Activated T-helper 2 cell treated with anti-CD3 and anti-CD28 coated beads, Interferon-gamma antibody, Interleukin-2, Interleukin-4, amounts not matched to agents 10 μg/mL and 5 μg/mL and 100 μg/mL, durations not matched to agents 14 hours and 24 hours and 36 hours (primary cell): ENCODE measurements at places on chromosomes 6 and 20.

DNA sequence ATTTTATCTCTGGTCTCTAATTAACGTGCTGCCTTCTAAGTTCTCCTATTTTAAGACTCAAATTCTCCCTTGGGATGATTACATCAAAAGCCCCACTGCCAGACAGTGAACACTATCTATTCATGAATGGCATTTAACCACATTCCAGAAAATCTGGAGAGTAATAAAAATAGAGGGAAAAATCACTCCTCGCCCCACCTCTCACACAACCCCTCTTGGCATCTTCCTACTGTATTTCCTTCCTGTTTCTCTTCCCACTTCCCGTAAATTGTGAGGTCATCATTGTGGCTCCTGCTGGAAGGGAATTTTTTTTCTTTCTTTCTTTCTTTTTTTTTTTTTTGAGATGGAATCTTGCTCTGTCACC lies 31.5 kb downstream of the RAB44 start:
- H3K27ac ChIP-seq: no peak overlapping the region
- DNase-seq: no peak

GRCh38 chr6:6218759-6219085 lies 101.7 kb downstream of the F13A1 start:
- no peaks in the 10 kb centered on the region for H3K4me1 ChIP-seq
- H3K4me3 ChIP-seq: no peak overlapping the region
- H3K36me3 ChIP-seq: no peaks in the 10 kb centered on the region
- DNase-seq: no peak
- no peak overlapping the region for H3K27ac ChIP-seq

- no peak for DNase-seq
- no peaks in the 10 kb centered on the region for H3K27me3 ChIP-seq
- H3K27ac ChIP-seq: peak overlapping the region; percentile 10
Observed at GRCh38 chr6:154800338-154800737, 67.1 kb downstream of the SCAF8 start.

GRCh38 chr6:1952740-1953360 lies 292.6 kb downstream of the GMDS start:
- H3K27me3 ChIP-seq: no peaks in the 10 kb centered on the region
- H3K4me1 ChIP-seq: no peaks in the 10 kb centered on the region
- no peak overlapping the region for H3K4me3 ChIP-seq
- no peak overlapping the region for H3K27ac ChIP-seq
- no peaks in the 10 kb centered on the region for H3K36me3 ChIP-seq
- DNase-seq: no peak

DNA sequence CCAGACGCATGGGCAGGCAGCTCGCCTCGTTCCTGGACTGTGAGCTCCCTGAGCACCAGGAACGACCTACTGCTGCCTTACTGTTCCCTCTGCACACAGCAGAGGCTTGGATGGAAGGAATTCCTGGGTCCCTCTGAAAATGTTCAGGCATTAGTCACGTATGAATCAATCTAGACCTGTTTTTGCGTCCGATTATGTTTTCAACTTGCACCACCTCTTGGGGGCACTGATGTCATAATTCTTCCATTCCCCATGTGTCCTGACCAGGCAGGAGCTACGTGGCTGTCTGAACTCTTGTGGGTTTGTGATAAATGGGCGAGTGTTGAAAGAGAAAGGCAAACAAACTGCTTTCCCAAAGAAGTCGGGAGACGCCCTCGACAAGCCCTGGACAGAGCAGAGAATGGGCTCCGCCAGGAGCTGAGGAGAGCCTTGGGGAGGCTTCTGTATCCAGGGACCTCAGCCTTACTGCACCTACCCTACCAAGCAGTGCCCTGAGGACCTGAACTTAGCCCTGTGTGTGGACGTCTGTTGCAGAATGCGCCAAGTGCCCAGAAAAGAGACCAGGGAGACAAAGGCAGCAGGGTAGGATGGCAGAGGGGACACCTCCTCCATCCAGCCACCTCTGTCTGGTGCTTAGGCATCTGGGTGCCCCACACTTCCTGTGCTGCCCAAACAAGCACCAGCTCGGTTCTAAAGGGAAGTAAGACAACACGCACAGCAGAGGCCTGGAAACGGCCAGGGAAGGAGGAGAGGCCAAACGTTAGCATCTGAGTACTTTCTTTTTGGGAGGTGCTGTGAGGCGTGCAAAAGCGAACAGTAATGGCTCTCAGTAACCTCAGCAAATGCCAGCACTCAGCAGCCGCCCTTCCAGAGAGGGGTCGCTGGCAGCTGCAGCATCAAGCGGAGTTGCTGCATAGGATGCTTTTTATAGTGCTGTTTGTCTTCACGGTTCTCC lies 124.2 kb downstream of the LY86 start:
- no peak overlapping the region for H3K27ac ChIP-seq
- no peaks in the 10 kb centered on the region for H3K36me3 ChIP-seq
- peaks cover 28% of the 10 kb centered on the region for H3K27me3 ChIP-seq
- peaks cover 20% of the 10 kb centered on the region for H3K4me1 ChIP-seq
- H3K4me3 ChIP-seq: no peak overlapping the region

DNA sequence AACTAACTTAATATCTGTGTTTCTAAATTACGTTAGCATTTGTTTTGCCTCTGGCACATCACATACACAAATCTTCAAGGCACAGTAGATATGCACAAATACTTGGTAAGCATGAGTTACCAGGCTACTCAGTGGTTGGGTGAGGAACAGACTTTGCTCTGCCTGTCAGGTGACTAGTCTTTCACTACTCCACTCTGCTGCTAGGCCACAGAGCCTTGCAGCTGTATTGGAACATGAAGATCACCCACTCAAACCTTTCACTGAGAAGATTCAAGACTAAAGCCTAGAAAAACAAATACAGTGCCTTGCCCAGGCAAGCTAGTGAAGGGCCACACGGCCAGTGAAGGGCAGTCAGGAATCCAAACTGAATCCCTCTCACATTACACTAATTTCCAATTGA lies 47.0 kb downstream of the DTNBP1 start:
- H3K36me3 ChIP-seq: peaks cover 32% of the 10 kb centered on the region
- no peak overlapping the region for H3K4me3 ChIP-seq
- H3K27ac ChIP-seq: no peak overlapping the region

DNA sequence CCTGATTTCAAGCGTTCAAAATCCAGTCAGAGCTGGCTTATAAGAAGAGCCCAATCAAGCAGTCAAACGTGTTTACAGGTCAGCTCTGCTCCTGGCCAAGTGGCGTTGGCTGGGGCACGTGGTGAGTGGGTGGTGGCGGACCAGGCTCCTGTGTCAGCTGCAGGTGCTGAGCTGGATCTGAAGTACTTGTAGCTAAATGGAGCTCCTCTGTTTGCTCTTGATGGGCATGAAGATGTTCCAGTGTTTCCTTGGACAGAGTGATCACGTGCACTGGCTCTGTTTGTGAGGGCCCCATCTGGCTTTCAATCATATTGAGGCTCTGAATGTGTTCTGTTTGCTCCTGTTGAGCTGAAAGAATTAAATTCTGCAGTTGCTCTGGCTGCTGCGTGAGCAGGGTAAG lies 10.2 kb upstream of the MICAL1 start:
- H3K36me3 ChIP-seq: peaks cover 93% of the 10 kb centered on the region
- DNase-seq: no peak
- H3K4me1 ChIP-seq: peaks cover 49% of the 10 kb centered on the region
- H3K4me3 ChIP-seq: no peak overlapping the region

DNA sequence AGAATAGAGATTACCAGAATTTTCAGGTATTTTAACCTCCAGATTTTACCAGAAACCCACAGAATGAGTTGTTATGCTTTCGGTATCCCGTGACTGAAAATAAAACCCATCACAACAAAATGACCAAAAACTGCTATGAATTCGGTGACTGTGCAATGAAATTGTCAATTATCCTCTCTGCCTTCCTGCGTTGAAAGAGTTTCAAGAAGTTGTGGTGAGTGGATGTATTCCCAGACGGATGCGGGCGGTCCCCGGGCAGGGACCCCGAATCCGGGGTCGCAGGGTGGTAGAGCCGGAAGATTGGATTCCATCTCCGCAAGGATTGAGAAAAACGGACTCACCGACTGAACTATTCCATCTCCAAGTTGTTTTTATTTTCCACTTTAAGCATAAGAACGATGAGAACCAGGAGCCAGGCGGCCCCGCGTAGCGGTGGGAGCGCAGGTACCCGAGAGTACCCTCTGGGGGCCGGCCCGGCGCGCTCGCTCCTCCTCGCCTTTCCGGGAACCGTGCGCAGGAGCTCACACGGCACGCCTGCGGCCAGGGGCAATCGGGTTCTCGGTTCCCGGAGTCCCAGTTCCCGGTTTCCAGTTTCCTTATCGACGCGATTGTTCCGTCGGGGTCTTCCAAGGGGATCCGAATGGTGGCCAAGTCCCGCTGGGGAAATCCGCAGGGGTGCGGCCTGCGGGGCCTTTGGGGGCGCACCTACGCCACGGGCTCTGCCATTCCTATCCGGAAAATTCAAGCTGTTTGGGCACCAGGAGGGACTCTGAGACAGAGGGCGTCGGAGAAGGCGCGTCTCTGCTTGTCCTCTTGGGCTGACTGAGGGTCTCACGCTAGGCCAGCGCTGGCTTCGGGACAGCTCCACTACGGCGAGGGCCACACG lies 104.9 kb upstream of the PRDM1 start:
- H3K27me3 ChIP-seq: peaks cover 3% of the 10 kb centered on the region
- H3K4me1 ChIP-seq: peaks cover 56% of the 10 kb centered on the region
- peaks cover 23% of the 10 kb centered on the region for H3K36me3 ChIP-seq
- peak overlapping the region; percentile 85 for H3K27ac ChIP-seq

GRCh38 chr6:46484081-46484820 lies 7.0 kb downstream of the RCAN2 start:
- no peaks in the 10 kb centered on the region for H3K36me3 ChIP-seq
- no peaks in the 10 kb centered on the region for H3K4me1 ChIP-seq
- H3K27me3 ChIP-seq: peaks cover 33% of the 10 kb centered on the region

DNA sequence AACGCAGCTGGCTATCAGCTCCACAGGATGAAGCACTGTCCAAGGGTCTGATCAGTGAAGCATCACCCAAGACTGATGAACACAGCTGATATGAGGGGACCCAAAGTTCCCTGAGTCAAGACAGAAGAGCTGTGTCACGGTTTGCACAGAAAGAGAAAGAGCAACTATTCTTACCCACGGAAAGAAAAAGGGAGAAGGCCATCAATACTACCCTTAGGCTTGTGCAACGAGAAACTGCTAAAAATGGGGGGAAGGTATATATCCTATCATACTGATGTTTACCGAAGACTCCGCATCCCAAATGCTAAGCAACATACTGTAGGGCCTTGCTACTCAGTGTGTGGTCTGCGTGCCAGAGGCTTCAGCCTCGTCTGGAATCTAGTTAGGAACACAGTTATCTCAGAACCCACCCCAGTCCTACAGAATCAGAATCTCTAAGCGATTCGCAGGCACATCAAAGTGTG lies 665 bp downstream of the FASTKD5 start:
- no peaks in the 10 kb centered on the region for H3K27me3 ChIP-seq
- DNase-seq: no peak
- H3K4me3 ChIP-seq: peak overlapping the region; percentile 98
- H3K27ac ChIP-seq: peak overlapping the region; percentile 92

DNA sequence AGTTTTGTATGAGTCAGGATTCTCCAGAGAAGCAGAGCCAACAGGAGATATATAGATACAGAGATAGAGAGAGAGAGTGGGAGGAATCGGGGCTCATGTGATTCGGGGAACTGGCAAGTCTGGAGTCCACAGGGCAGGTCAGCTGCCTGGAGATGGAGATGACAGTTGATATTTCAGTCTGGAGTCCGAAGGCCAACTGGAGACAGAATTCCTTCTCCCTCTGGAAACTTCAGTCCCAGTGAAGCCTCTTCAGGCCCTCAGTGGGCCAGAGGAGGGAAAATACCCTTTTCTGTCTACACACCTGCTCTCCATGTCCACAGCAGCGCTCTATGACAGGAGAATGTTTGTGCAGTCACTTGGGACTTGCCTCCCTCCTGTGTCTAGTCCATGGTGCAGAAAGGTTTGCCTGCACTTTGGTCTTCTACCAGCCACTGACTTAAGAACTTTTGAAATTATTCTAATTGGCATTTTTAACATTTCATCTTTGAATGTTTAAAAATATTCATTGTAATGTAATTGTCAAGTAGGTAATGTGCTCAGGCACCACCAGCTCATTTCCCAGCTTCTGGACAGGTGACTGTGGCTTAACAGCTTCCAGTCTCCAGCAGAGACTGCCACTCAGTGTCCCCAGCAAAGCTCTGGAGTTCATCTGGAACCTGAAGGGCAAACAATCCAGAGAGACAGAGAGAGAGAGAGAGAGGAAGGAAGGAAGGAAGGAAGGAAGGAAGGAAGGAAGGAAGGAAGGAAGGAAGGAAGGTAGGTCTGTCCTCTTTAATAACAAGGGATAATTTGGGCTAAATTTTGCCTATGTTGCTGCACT lies 43.8 kb upstream of the AFDN start:
- H3K27me3 ChIP-seq: peaks cover 6% of the 10 kb centered on the region
- no peak overlapping the region for H3K4me3 ChIP-seq
- H3K36me3 ChIP-seq: no peaks in the 10 kb centered on the region
- no peak overlapping the region for H3K27ac ChIP-seq
